ENCODE measurements at places on chromosomes 3 and 15.
A peak's percentile ranks its signal among the peaks of the same experiment; 100 is the strongest.

- no peak for DNase-seq
Measured at GRCh38 chr3:123597561-123597960, 12.7 kb upstream of the HACD2 start.

GRCh38 chr15:25510146-25510545 lies 71.3 kb upstream of the UBE3A start:
- DNase-seq: no peak

DNA sequence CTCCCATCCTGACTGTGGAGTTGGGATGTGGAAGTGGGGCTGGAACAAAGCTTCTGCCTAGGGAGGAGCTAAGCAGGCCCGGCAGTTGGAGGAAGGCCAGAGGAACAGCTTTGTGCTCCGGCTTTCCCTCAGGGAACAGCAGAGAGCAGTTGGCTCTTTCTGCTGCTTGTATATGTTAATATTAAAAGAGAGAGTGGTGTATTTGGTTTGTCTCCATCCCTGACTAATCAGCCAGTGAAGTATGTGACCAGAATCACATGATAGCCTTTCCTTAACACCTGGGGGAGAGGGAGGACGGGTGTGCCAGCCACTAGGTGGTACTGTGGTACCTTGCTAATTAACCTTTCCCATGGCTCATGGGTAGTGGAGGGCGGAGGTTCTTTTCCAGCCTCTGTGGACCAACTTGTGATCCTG lies 10.0 kb downstream of the EIF2B5 start:
- DNase-seq: peak; percentile 72

DNA sequence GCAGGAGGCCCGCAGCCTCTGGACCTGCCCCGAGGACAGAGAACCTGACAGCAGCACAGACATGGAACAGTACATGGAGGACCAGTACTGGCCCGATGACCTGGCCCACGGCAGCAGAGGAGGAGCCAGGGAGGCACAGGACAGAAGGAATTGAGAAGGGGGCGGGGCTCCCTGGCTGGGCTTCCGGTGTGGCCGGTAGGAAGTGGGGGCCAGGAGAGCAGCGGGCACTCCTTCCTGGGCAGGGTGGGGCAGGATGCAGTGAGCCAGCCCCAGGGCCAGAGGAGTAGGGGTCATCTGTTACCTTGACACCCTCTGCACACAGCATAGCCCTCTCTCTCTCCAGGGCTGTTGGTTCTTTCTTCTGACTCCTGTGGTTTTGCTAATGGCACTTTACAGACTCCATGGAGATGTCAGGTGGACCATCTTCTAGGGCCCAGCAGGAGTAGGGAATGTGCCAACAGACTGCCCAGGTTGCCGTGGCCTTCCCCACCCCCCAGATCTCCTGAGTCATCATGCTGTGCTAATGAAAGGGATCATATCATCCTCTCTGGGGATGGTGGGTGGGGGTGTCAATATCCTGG lies 8.6 kb upstream of the ISG20 start:
- DNase-seq: peak; percentile 67

- DNase-seq: no peak
Measured at GRCh38 chr3:42591811-42592210, 1.2 kb downstream of the SS18L2 start.

All from hematopoietic multipotent progenitor cell treated with erythropoietin and hydrocortisone succinate and interleukin-3 and kit ligand, for 17 days (in vitro differentiated cells).